Chondrocyte (in vitro differentiated cells): ENCODE measurements at places on chromosomes 4 and X.

DNA sequence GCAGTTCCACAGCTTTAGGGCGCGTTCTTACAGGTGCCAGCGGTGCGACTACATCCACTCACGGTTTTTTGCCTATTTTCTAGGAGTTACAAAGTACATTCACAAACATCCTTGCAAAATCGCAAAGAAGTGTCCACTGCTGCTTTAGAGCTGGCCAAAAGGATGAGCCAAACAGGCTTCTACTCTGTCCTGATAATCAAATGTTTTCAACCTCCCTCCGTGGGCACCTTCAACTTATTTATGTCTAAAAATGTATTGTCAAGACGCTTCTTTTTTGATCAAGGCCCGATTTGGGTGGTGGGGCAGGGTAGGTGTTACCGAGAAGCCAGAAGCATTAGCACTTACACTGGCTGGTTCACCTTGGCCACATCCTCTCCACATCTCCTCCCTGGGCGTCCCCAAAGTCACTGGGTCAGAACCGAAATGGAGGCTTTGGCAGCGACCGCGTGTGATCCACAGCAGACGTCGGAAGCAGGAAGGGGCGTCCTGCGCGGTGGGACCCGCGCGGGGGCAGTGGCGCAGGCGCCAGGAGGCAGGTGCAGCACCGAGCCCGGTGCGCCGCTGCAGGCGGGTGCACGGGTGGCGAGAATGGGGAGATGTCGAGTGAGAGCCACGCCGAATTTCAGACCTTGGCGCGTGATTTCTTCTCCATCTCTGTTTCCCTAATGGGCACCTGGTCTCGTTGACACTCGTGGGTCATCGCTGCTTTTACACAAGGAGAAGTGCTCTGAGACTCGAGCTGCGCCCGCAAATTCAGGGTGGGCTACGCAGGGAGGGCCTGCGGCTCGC is 16.9 kb downstream of the NKX3-2 start:
- DNase-seq: no peak

DNA sequence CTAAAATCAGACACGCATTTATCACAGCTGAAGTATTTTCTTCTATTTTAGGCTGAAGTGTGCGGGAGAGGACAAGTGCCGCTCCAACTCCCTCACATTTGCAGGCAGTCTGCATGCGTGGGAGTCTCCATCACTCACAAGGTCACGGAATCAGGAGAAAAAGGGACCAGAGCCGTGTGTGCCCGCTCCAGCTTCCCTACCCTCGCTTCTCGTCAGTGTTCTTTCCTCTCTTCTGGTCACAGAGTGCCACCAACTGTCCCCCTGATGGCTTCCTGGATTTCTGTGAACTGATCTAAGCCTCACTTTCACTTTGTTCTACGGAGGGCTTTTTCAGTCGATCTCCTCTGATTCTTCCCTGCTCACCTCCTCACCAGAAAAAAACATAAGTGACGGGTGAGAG is 407.4 kb upstream of the AADAT start:
- DNase-seq: no peak

DNA sequence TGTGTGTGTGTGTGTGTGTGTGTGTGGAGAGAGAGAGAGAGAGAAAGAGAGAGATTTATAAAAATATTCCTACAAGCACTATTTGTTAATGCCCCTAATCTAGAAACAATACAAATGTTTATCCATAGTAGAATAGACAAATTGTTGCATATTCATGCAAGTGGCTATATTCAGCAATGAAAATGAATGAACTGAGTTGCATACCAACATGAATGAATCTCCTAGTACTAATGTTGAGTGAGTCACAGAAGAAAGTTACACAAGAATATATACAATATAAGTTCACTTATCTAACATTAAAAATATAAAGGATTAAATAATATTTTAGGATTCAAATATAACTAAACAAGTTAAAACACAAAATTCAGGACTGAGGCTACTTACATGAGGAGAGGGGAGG is 456.8 kb upstream of the AMOT start:
- no peak for DNase-seq

- DNase-seq: no peak
Measured at GRCh38 chr4:169662206-169662605, 41.8 kb downstream of the CLCN3 start.

DNA sequence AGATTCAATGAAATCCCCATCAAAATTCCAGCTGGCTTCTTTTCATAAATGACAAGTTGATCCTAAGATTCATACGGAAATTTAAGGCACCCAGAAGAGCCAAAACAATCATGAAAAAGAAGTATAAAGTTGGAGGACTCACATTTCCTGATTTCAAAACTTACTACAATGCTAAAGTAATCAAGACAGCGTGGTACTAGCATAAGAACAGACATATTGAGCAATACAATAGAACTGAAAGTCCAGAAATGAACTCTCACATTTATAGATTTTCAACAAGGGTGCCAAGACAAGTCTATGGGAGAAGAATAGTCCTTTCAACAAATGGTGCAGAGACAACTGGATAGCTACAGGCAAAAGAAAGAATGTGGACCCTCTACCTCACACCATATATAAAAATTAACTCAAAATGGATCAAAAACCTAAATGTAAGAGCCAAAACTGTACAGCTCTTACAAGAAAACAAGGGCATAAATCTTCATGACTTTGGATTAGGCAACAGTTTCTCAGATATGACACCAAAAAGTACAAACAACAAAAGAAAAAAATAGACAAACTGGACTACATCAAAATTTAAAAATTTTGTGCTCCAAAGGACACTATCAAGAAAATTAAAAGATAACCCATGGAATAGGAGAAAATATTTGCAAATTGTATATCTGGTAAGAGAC is 28.5 kb downstream of the SASH3 start:
- DNase-seq: no peak

GRCh38 chrX:153533091-153533490 is 15.6 kb downstream of the ATP2B3 start:
- DNase-seq: no peak

GRCh38 chrX:38941675-38942074 is 140.4 kb downstream of the MID1IP1 start:
- no peak for DNase-seq

GRCh38 chr4:11261066-11261850 is 167.4 kb downstream of the HS3ST1 start:
- no peak for DNase-seq
